ENCODE measurements at places on chromosomes 16 and 17.

DNA sequence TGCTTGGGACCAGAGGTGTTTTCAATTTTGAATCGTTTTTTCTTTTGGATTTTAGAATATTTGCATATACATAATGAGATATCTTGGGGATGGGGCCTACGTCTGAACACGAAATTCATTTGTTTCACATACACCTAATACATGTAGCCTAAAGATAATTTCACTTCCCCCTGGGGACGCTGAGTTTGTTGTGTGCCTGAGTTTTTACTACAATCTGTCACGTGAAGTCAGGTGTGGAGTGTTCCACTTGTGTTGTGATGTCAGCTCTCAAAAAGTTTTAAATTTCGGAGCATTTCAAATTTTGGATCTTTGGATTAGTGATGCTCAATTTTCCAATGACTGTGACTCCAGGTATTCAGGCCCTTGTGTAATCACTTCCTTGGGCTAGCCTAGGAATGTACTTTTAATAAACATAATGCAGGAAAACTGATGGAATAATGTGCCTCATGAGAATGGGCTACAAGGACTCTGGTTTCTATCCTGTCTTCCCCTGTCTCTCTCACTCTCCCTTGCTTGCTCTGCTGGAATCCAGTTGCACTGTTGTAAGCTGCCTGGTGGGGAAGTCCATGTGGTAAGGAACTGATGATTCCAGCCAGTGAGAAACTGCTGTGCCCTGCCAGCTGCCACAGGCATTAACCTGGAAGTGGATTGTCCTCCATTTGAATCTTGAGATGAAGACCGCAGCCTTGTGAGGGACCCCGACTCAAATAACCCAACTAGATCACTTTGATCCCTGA, 403.8 kb downstream of the SHISA9 start:
- DNase-seq = no peak

- no peak for DNase-seq
Observed at GRCh38 chr17:28327031-28327607, 8.1 kb downstream of the TMEM97 start.

DNA sequence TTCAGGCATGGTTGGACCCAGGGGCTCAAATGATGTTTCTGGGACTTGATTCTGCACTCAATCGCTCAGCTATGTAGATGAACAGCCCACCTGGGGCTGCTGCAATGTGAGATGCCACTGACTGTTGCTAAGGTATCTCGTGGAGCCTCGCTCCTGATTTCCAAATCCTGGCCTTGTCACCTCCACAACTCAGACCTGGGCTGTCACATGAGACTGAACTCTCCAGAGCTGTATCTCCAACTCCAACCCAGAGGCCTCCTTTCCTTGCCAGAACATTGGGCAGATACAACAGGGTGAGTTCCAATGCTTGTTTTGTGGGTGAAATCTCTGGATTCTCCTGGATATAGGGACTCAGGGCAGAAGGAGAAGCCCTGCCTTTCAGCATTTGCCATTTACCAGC, 79.5 kb downstream of the GNAO1 start:
- DNase-seq = no peak

DNA sequence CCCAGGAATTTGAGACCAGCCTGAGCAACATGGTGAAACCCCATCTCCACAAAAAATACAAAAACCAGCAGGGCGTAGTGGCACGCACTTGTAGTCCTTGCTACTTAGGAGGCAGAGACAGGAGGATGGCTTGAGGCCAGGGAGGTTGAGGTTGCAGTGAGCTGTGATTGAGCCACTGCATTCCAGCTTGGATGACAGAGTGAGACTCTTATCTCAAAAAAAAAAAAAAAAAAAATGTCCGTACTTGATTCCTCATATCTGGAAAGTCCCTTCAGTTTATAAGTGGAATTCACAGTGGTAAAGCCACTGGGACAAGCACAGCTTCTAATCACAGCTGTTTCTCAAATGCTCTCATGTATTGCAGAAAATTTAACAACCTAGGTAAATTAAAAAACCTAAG, 78.6 kb upstream of the CREBBP start:
- DNase-seq = peak; percentile 58

- no peak for DNase-seq
Observed at GRCh38 chr17:76189247-76189646, 48.2 kb upstream of the FOXJ1 start.

GRCh38 chr16:89489040-89489897, 1.1 kb downstream of the ANKRD11 start:
- peak; percentile 99 for DNase-seq

GRCh38 chr17:67359960-67360791, 6.2 kb downstream of the PSMD12 start:
- peak; percentile 20 for DNase-seq

DNA sequence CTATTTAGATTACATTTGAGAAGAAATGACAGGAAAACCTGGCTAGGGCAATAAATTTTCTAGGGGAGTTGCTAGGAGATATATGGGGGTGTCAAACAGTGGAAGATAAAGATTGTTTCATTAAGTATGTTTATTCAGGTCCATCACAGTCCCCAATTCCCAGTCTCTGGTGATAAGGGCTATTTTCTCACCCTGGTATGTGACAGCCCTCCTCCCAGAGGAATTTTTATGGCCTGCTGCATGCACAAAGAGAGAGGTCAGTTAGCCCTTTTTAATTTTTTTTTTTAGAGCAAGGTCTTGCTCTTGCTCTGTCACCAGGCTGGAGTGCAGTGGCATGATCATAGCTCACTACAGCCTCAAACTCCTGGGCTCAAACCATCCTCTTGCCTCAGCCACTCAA, 53.6 kb upstream of the ATF7IP2 start:
- DNase-seq = no peak

DNA sequence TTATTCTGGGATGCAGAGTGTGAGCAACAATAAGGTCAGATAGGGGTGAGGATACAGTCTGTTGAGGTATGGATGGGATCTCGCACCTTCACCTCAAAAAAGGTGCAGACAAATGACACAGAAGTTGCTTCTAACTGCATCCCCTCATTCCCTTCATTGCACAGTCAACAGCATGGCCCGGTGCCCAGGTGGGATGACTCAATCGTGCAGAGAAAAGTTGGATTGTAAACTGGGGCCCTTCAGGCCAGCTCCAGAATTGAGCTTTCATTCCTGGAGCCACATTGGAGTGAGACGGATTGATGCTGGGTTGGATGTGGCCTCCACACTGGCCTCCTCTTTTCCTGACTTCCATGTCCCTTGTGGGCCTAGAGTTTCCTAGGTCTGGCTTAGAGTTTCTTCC, 977.4 kb downstream of the KCNJ18 start:
- DNase-seq = no peak

- DNase-seq = no peak
Observed at GRCh38 chr17:3972931-3973330, 8.7 kb upstream of the ATP2A3 start.

DNA sequence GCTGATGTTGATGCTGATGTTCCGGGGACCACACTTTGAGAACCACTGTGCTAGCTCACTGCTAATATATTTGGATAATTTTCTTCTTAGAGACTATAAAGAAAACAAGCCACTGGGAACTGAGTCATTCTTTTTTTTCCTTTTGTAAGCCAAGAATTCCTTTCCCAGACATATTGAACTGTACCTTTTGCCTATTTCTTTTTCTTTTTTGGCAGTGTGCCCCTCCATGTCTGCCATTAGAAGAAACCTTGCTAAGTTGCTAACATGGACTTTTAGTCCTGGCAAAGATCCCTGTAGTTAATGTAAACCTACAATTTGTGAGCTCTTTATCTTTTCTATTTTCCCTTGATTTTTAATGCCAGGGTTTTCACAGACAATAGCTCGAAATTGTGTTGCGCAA, 17.3 kb upstream of the ERCC4 start:
- DNase-seq = peak; percentile 13

- DNase-seq = no peak
Observed at GRCh38 chr17:19374136-19374535, 4.2 kb upstream of the MAPK7 start.

DNA sequence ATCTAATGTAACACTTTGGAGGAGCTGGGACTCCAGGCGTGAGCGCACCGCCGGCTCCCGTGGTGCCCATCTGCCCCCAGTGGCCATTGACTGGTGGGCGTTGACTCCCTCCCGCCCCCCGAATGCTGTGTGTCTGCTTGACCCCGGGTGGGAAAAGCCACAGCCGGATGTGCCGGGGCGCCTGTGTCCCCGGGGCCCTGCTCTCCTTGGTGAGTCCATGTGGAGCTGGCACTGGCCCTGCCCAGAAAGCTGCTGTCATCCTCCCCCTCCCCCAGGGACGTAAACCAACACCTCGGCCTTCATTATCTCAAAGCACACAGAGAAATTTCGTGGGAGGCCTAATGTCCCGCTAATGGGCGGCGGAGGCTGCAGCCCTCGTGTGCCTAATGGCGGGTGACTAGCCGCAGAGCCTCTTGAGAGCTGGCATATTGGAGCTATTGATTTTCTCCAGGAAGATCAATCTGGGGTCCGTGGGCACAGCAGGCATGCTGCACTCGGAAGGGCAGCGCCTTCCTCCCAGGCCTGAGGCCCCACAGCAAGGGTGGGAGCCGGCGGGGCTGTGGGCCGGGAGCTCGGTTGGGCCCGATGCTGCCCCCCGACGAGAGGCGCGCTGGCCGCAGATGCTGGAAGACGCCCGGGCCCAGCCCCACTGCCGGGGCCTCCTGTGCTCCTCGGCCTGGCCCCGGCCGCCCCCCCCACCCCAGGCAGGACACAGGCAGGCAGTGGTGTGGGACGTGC, 4.0 kb upstream of the PERCC1 start:
- DNase-seq = no peak

DNA sequence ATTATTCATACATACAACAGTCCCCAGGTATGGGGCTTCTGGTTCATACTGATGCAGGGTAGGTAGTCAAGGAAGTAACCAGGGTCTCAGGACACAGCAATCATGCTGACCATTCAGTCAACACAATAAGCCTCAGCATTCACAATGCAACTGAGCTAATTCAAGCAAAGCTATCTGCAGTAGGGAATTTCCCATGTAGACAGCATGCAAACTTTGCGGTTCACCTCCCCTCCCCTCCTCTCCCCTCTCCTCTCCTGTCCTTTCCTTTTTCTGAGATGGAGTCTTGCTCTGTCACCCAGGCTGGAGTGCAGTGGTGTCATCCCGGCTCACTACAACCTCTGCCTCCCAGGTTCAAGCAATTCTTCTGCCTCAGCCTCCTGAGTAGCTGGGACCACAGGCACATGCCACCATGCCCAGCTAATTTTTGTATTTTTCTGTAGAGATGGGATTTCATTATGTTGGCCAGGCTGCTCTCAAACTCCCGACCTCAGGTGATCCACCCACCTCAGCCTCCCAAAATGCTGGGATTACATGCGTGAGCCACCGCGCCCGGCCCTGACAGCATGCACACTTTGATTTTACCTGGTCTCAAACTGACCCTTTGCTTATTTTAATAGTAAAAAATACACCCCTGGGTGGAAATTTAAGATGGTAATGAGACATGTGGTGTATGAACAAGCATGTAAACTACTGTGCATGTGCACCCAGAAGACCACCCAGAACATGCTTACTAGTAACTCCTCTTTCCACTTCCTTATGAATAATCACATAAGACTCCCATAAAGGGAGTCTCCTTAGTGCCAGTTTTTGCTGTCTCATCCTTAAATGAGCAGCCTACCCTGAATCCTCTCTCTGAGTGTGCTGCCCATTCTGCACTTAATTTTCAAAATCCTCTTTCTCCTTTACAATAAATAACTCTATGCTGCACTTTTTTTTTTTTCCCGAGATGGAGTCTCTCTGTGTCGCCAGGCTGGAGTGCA, 9.3 kb upstream of the RNF135 start:
- DNase-seq = no peak

- no peak for DNase-seq
Observed at GRCh38 chr17:43860927-43861622, 14.1 kb downstream of the CD300LG start.

GRCh38 chr16:55773859-55774549, 58.9 kb downstream of the CES1 start:
- DNase-seq = no peak

- DNase-seq = no peak
Observed at GRCh38 chr17:13525876-13526275, 75.9 kb downstream of the HS3ST3A1 start.

GRCh38 chr16:89860747-89861304, 12.6 kb upstream of the TCF25 start:
- DNase-seq = no peak

GRCh38 chr17:42025191-42025579, 5.3 kb downstream of the NKIRAS2 start:
- DNase-seq = no peak

All from fibroblast of gingiva (primary cell).